Iris pigment epithelial cell (primary cell): ENCODE measurements at places on chromosomes 12 and 14.

- no peak for DNase-seq
These were observed 8.5 kb upstream of the IL26 start for GRCh38 chr12:68234140-68234539.

DNA sequence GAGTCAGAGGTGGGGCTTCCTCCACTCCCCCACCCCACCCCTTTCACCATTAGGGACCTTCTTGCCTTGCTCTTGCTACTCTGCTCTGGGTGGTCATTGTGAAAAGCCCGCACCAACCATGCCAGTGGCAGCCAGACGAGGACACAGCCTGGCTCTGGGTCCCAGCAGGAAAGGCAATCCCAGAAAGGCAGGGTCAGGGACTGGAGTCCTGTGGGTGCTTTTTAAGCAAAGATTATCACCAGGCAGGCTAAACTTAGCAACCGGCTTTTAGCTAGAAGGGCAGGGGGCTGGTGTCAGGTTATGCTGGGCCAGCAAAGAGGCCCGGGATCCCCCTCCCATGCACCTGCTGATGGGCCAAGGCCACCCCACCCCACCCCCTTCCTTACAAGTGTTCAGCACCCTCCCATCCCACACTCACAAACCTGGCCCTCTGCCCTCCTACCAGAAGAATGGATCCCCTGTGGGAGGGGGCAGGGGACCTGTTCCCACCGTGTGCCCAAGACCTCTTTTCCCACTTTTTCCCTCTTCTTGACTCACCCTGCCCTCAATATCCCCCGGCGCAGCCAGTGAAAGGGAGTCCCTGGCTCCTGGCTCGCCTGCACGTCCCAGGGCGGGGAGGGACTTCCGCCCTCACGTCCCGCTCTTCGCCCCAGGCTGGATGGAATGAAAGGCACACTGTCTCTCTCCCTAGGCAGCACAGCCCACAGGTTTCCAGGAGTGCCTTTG is 1.2 kb upstream of the GAPDH start:
- DNase-seq, result peak; percentile 62

- DNase-seq, result no peak
These were observed 718.6 kb upstream of the TBX3 start for GRCh38 chr12:115402443-115403180.

GRCh38 chr12:69059465-69060457 is 126.8 kb upstream of the CPM start:
- DNase-seq, result peak; percentile 98

- DNase-seq, result no peak
These were observed 22.1 kb downstream of the PACS2 start for GRCh38 chr14:105336477-105337287.

DNA sequence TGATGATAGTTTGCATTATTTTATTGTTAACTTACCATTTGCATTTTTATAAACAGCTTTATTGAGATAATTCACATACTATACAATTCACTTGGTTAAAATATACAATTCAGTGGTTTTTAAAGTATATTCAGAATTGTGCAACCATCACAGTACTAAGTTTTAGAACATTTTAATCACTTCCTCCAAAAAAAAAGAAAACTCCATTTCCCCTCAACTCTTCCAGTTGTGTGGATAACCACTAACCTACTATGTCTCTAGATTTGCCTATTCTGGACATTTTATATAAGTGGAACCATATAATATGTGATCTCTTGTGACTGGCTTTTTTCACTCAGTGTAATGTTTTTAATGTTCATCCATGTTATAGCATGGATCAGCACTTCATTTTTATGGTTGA is 41.3 kb downstream of the WNK1 start:
- DNase-seq, result no peak

DNA sequence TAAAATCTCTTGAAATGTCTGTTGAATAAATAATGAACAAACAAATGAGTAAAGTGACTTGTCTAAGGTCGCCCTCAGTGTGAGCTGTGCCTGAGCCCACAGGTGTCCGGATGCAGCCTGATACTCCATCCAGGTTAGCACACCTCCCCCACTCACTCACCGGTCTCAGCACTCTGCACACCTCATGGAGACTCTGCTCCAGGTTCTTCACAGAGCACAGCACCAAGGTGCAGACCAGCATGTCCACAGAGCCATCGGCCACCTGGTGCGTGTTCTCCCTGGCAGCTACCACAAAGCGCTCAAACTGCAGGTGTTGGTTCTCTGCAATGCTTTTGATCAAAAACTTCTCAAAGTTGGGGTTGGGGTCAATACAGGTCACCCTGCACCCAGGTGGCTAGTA is 4.1 kb upstream of the KRT7 start:
- DNase-seq, result no peak

GRCh38 chr14:33932576-33933345 is 18.1 kb downstream of the EGLN3 start:
- peak; percentile 19 for DNase-seq

GRCh38 chr12:88122666-88123065 is 19.2 kb downstream of the CEP290 start:
- no peak for DNase-seq

DNA sequence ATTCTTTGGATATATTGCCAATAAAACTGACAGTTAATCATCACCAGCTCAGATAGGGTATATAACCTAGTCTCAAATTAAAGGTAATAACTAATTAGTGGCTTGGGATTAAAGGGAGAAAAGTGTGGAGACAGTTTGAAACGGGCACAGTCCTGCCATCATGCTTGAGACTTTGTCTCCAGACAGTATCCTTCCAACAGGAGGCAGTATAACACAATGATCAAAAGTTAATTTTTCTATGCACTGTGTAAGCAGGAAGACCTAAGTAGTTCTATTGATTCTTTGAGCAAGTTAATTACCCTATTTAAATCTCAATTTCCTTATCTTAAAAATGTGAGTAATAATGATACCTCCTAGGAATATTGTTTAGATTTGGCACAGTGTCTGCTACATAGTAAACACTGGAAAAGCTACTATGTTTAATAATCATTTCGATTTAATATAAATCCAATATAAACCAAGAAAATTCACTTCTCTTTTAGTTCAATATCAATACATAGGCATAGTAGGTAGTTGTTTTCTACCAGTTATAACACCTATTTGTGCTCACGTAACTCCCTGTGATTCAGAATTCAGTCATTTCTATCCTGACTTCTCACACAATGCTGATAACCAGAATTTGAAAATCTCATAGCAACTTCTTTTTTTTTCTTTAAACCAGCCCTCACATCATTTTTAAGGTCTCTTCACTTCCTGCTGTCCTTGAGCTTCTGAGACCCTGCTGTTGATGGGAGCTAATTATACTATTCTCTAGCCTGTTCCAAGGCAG is 53.7 kb downstream of the GALNT4 start:
- peak; percentile 64 for DNase-seq

DNA sequence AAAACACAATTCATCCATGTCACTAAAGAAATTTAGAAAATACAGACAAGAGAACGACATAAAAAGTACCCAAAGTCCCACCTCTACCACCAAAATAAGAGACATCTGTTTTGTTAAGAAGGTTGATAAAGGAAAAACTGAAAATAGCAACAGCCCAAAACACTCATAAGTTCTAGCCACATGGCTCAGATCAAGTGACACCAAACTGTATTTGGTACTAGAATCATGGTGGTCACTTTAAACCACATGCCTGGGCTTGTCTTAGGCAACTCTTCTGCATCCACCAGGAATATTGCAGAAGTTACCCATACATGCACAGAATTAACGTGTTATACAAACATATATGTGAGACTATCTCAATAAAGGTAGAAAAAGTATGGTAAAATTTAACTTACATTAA is 78.2 kb upstream of the GTF2A1 start:
- no peak for DNase-seq

DNA sequence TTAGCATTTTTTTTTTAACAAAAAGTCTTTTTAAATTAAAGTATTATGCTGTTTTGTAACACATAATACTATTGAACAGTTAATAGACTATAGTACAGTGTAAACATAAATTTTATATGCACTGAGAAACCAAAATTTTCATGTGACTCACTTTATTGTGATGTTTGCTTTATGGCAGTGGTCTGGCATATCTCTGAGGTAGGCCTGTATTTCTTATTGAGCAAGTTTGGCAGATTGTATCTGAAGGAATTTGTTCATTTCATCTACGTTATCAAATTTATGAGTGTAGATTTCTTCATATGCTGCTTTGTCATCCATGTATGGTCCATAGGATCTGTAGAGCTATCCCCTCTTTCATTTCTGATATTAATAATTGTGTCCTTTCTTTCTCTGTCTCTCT is 78.8 kb upstream of the PDE3A start:
- no peak for DNase-seq

DNA sequence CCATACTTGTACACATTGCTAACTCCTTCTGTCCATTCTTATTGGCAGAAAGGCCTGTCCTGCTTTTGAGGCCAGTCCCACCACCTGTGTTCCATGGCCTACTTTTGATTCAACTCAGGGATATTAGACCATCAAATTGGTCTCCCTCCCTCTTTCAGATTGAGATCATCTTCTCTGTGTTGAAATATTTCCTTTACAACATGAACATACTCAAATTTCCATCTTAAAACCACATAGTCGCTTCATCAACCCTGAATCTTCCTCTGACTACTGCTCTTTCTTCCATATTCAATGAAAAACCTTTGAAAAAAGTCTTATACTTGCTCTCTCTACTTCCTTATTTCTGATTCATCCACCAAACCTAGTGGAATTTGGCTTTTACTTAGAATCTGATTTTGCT is 34.9 kb downstream of the TRMT5 start:
- peak; percentile 21 for DNase-seq

DNA sequence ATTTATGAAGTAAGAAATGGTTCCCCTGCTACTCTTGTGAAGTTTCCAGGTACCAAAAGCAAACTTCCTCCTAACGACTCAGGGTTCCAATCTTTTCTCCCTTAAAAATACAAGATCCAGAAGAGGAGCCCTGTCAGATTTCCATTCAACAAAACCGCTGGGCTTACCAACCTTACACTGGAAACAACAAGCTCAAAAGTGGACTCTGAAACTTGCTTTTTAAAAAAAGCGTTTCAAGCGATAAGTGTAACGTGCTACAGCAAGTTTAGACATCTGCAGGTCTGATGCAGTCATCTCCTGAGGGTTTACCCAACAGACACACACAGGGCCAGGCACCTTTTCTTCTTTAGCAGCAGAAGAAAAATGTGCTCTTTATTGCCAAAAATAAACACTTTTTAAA is 6.9 kb upstream of the CREBL2 start:
- no peak for DNase-seq

DNA sequence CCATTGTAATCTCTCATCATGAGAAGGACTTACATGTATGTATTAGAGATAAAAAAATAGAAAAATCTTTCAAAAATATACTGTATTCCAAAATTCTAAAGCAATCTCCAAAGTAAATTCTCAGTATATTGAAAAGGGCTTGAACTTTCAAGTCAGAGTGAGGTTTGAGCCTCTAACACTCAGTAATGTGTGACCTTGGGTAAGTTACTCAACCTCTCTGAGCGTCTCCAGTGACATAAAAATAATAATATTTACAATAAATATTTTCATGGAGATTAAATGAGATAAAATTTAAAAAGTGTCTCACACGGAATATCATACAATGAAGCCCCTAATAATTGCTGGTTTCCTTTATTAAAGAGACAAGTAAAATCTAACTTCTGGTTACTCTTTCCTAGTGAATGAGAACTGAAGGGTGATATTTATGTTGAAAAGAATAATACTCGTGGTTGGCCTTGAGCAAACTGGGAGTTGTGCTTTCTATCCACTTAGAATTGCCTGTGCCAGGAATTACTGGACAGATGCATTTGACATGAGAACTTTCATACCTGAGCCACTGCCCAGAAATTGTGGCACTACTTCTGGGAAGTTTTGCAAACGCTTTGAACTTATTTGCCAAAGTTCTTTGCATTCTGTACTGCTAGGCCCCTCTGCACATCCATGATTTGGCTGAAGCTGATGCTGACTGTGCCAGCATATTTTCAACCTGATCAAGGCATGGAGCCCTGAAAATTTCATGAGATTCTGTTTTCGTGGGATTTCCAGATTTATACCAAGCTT is 933.7 kb downstream of the GALC start:
- DNase-seq, result no peak

- no peak for DNase-seq
These were observed 137.1 kb upstream of the SFSWAP start for GRCh38 chr12:131573631-131574394.

DNA sequence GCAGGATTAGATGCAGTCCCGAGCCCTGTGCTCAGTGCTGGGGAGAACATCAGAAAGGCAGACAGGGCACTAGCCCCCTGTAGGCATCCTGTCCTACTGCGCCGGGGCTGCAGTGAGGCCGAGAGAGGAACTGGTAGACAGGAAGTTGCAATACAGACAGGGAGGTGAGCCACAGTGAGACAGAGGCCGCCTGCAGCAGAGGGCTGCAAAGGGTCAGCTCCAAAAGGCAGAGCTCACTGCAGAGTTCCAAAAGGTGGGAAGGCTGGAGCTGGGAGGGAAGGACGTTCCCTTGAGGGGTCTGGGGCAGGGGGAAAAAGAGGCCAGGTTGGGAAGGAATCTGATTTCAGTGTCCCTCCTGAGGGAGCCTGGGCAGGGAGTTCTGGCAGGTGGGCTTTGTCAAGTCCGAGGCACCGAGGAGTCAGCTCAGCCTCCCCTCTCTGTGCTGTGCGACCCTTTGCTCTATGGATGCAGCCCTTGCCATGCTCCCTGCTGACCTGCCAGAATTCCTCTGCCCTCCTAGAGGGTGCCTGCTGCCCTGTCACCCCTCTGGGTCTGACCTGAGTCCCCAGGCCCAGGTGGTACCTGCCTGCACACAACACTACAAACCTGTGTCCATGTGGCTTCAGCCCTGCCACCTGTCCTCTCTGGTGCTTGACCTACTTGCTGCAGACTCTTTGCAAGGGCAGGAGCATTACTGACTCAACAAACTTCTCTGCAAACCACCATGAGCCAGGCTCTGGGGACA is 63.5 kb downstream of the PRMT8 start:
- DNase-seq, result peak; percentile 7

DNA sequence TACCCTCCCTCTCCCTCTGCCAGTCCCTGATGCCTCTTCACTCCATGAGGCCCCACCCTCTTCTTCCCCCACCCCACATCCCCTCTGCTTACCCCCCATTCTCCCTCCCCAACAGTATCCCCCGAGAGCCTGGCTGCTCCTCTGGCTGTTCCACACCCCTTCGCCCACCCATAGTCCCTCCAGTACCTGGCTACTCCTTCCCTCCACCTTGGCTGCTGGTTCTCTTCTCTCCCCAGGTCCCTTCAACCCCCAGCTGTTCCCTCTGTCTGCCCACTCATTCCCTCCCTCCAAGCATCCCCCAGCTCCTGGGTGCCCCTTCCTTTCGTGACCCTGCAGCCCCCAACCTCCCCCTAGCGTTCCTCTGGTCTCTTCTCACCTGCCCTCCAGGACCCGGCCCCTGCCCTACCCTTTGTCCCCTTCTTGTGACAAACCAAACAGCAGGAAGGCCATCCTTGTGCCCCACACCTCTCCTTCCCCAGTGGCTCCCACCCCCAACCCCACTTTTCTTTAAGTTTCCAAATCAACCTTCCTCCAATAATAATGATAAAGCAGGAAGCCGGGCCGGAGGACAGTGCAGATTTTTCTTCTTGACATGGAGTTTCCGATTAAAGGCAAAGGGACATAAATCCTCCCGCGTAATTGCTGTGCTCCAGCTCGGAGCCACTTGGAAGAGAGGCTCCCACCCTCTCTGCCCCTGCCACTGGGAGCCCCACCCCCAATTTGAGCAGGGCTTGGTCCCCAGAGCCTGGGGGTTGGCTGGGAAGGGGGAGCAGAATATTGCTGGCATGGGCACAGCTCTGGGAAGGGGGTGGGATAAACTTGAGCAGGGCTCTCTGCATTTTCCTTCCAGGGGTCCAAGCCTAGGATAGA is 40.0 kb downstream of the SMUG1 start:
- DNase-seq, result no peak
